Aorta (tissue), 5 donors: ENCODE measurements at places on chromosomes 12 and 14. TPM values are rescaled to one million over a fixed set of nuclear protein-coding genes. Genes with fewer than 3 reads are reported as not detected.

Gene NACA
- total RNA-seq: 674 TPM

Gene PTPN21
- total RNA-seq: 53.7 TPM

Gene UBE3B
- 40.2 TPM for total RNA-seq

- H3K27ac ChIP-seq: no peak overlapping the region
- no peaks in the 10 kb centered on the region for H3K27me3 ChIP-seq
- no peak overlapping the region for H3K4me3 ChIP-seq
- H3K36me3 ChIP-seq: no peaks in the 10 kb centered on the region
- DNase-seq: no peak
These were observed 4.8 kb upstream of the KCNA5 start for GRCh38 chr12:5038781-5039311.

- H3K4me1 ChIP-seq: no peaks in the 10 kb centered on the region
- no peak overlapping the region for H3K27ac ChIP-seq
- no peaks in the 10 kb centered on the region for H3K27me3 ChIP-seq
These were observed 40.2 kb downstream of the TAOK3 start for GRCh38 chr12:118332511-118332910.

GRCh38 chr14:75390183-75390582 lies 37.6 kb upstream of the JDP2 start:
- no peaks in the 10 kb centered on the region for H3K4me1 ChIP-seq
- no peaks in the 10 kb centered on the region for H3K36me3 ChIP-seq
- H3K27ac ChIP-seq: no peak overlapping the region
- no peak overlapping the region for H3K4me3 ChIP-seq

DNA sequence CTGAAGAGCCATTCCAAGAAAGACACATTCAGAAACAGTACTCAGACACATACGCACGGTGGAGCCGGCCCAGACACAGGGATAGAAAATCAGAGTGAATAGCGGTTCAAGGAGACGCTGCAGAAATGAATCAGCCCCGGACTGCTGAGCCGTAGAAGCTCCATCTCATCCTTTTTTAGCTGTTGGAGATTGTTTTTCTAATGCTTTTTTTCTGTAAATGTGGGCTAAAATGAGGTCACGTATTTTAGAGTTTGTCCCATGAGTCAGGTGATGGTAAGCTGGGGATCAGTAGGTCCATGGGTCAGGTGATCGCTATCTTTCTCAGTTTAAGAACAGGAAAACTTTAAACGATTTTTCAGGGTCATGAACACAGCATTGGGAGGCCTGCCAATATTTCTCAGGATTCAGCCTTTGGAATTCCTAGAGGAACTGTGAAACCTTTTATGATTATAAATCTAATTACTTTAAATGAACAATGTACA lies 202.4 kb downstream of the ITPR2 start:
- peak; percentile 53 for DNase-seq
- H3K4me1 ChIP-seq: no peaks in the 10 kb centered on the region
- H3K4me3 ChIP-seq: no peak overlapping the region
- H3K27me3 ChIP-seq: no peaks in the 10 kb centered on the region
- peaks cover 3% of the 10 kb centered on the region for H3K36me3 ChIP-seq

DNA sequence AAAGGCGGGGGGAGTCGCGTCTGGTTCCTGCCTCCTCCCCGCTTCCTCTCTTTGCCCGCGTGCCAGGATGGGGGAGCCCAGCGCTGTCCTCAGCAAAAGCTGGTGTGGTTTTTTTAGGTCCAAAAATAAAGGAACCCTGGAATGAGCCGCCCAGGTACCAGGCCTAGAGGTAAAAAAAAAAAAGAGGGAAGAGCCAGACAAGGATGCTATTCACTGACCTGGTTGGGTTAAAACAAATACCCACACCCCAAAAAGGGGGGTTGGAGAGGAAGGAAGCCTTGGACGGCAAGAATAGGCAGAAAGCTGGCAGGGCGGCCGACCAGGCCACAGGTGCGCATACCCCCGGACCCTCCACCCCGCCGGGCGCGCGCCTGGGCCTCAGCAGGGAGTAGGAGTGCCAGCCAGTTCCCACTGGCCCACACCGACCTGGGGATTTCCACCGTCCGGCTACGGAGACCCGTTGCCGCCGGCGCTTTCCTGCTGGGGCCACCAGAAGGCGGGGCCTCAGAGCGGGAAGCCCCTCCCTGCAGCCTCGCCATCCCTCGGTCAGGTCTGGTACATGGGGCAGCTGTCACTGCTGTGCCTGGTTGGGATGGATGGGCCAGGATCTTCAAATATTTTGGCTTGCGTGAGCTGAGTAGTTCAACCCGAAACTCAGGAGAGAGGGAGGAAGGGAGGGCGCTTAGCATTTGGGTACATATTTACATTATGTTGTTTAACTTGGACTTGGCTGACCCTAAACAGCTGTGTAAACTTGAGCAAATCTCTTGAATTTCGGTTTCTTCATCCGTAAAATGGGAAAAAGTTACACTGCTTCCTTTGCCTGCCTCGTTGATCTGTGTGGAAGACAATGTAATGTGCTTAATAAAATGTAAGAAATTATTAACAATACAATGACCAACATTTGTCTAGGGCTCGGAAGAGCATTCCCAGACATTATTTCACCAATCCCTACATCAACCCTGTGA lies 5.4 kb upstream of the IRF2BPL start:
- H3K4me1 ChIP-seq: peaks cover 5% of the 10 kb centered on the region
- H3K27ac ChIP-seq: peak overlapping the region; percentile 100
- H3K27me3 ChIP-seq: no peaks in the 10 kb centered on the region
- DNase-seq: peak; percentile 93
